ENCODE measurements at places on chromosomes 7 and 10.

- no peak for DNase-seq
Observed at GRCh38 chr10:80185578-80186299, 19.6 kb downstream of the ANXA11 start.

DNA sequence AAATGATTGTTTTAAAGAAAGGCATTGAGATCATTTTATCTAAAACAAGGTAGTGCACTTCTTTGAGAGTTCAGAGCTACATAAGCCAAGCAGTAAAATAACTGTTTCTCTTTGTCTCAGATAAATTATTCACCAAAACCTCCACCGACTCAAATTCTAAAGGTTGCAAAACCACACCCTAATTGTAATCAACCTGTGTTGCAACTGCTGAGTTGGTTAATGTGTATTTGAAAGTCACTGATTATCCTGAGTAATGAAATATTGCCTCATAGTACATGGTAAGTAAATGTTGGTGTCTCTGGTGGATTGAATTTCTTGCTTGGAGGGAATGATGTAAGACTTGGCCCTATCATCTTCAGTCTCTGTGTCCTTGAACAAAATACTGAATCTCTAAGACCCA, 35.9 kb upstream of the CYP2C9 start:
- no peak for DNase-seq

- DNase-seq, result no peak
Observed at GRCh38 chr7:151497306-151497871, 22.3 kb downstream of the RHEB start.

GRCh38 chr10:63257778-63258177, 124.7 kb downstream of the NRBF2 start:
- DNase-seq, result no peak

DNA sequence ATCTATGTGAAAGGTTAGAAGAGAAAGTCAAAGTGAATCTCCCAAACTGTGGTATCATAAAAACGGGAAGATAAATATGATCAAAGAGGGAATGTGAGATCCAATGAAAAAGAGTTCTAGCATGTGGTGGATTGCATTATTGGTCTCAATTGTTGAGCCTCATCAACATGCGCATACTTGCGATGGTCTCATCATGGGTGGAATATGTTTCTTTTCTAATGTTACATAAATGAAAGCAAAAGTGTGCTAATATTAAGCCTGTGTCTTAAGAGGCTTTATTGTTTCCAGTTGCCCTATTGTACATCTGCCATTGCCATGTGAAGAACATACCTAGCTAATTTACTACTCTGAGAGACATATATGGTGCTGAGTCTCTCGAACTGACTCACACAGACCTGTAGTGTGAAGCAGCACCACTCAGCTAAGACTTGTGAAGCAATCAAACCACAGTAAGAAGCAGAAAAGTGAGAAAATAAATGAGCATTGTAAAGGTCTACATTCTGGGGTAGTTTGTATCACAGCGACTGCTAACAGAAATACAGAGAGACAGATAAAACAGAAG, 645.5 kb upstream of the PCDH15 start:
- DNase-seq, result no peak

GRCh38 chr10:100696477-100696901, 48.9 kb upstream of the PAX2 start:
- no peak for DNase-seq

- DNase-seq, result no peak
Observed at GRCh38 chr10:132912713-132913558, 29.4 kb downstream of the CFAP46 start.

DNA sequence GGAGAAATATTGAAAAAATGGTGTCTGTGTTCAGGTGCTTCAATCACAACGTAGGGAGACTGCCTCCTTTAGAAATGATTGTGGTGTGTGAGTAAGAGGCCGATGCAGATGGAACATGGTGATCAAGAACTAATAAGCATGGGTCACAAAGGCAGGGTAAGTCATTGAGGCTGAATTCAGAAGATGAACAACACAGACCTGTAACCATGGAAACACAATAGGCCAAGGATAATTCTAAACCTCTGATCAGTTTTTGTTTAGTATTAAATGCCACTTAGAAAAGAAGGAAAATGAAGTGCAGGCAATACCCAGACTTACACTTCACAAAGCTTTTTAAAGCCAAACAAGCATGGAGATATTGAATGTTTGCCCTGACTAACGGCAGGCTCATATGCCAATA, 32.8 kb upstream of the TAS2R16 start:
- no peak for DNase-seq

DNA sequence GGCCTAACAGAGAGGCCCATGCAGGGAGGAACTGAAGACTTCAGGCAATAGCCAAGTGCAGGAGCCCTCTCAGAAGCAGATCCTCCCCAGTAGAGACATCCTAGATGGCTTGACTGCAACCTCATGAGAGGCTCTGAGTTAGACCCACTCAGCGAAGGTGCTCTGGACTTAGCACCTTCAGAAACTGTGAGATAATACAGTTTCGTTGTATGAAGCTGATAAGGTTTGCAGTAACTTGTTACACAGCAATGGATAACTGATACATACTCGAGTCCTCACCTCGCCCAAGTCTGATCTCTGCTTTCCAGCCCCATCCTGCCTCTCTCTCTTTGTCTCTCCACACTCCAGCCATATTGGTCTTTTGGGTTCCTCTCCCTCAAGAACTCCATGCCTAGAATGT, 136.4 kb upstream of the EEPD1 start:
- DNase-seq, result no peak

Measured in stimulated activated CD4-positive, alpha-beta T cell treated with anti-CD3 and anti-CD28 coated beads, Interleukin-12 subunit alpha, Interleukin-12 subunit beta, amount 100 ng/mL, for 24 hours (primary cell).